Renal pelvis (tissue), 12 donors: ENCODE measurements at places on chromosomes 4 and X. TPM values are rescaled to one million over a fixed set of nuclear protein-coding genes. Genes with fewer than 3 reads are reported as not detected.

DNA sequence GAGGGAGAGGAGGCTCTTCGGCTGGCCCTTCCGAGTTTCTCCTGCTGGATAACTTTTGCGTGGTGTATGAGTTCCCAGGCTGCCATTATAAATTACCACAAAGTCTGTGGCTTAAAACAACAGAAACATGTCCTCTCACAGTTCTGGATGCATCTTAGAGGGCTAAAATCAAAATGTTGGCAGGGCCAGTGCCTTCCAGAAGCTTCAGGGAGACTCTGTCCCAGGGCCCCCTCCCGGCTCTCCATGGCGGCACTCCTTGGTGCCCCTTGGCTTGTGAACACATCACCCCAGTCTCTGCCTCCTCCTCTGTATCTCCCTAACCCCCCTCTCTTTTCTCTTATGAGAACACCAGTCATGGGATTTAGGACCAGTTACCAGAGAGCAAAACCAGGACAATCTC lies 23.3 kb upstream of the PPP2R2C start:
- no peak for DNase-seq

- no peak for DNase-seq
Observed at GRCh38 chr4:56671860-56672259, 9.2 kb downstream of the HOPX start.

GRCh38 chr4:107780665-107781064 lies 44.1 kb upstream of the SGMS2 start:
- peak; percentile 12 for DNase-seq

- no peak for DNase-seq
Observed at GRCh38 chrX:153400146-153401132, 711 bp downstream of the PNMA6E start.

- DNase-seq, result no peak
Observed at GRCh38 chrX:130895299-130895698, 7.7 kb downstream of the ENOX2 start.

DNA sequence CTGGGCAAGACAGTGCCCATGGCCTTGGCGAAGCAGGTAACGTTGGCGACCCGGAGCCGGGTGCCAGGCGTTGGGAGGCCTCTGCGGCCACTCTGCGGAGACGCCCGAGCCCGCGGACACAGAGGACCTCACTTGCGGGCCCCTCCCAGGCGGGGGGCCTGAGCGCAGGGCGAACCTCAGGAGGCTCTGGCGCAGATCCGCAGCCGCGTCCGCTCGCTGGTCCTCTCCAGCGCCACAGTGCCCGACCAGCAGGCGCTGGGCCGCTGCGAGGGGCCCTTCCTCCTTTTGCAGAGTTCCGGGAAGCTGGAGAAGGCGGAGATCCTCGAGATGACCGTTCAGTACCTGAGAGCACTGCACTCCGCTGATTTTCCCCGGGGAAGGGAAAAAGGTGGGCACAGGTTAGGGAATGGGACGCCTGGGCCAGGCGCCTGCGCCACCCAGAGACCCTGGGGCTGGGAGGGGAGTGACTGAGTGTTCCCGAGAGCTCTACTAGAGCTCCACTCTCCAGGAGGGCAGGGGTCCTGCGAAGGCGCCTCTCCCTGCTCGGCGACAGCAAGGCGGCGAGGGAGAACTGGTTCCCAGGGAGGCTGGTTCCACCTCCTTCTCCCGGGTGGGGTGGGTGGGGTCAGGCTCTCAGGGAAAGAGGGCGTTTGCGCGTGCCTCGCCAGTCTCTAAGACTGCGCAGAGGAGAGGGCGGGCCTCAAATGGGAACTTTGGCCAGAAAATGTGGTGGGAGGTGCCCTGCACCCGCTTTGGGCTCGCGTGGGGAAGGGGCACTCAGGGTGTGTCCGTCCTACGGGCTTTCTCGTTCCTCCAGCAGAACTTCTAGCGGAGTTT lies 1.4 kb downstream of the HELT start:
- no peak for DNase-seq

- DNase-seq, result no peak
Observed at GRCh38 chrX:16138108-16138427, 14.7 kb downstream of the GRPR start.

DNA sequence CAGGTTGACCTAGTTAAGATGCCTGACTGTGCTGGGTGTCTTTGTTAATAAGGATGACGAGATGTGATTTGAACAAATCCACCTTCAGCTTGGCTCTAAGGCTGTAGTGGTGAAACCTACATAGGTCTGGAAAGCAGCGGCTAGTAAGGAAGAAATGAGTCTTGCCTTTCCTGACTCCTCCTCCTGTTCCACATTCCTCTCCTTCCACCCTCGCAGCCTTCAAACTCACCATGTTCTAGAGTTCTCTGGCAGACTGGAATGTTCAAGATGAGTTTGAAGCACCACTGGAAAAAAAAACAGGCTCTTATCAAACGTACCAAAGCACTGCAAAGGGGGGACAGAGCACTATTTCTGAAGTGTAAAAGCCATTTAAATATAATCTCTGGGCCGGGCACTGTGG lies 395.4 kb downstream of the BMPR1B start:
- no peak for DNase-seq

- no peak for DNase-seq
Observed at GRCh38 chr4:2646396-2647149, 109.6 kb downstream of the TNIP2 start.

- no peak for DNase-seq
Observed at GRCh38 chr4:56424697-56425514, 10.5 kb downstream of the PPAT start.

DNA sequence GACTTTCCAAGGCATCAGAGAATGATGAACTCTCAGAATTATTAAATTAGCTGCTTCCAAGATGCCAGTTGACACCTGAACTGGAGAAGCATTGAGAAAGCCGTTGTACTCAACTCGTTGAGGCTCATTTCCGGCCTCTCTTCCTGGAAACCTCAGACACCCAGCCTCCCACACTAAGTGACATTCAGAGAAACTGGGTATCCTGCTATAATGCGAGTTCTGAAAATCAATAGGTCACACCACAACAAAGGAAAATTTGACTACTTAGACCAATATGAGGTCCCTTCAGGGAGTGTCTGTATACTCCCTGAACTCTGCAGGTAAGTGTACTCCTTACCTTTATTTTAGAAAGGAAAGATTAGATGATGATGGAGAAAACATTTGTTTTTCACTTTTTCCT lies 51.2 kb downstream of the ENPEP start:
- no peak for DNase-seq

- no peak for DNase-seq
Observed at GRCh38 chr4:170872794-170873193, 783.0 kb upstream of the AADAT start.

- DNase-seq, result no peak
Observed at GRCh38 chr4:85929961-85930665, 429.7 kb downstream of the MAPK10 start.

GRCh38 chr4:76809594-76810305 lies 88.2 kb downstream of the SOWAHB start:
- DNase-seq, result no peak

DNA sequence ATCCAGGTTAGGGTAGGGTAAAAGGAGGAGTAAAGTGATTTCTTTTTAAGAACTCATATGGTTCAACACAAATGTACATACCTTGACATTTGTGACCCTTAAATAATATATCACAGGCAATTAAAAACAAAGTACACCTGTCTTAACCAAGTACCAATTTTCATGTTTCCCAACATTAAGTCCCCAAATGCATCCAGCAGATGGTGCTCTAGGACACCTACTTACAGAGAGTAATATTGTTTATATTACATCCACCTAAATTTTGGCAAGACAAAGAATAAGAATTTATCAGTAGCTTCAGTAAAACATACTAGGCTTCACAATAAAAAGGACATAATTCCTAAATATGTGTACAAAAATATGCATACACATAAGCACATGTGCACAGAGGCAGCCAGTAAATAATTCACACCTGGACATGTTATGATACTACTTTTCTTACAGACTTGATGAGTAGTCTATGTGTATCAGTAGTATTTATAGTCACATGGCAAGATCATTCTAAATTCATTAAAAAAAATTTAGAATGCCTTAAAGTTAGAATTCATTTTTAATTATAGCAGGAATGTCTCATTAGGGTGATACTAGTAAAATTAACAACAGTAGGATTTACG lies 219.7 kb downstream of the DCLK2 start:
- peak; percentile 39 for DNase-seq

DNA sequence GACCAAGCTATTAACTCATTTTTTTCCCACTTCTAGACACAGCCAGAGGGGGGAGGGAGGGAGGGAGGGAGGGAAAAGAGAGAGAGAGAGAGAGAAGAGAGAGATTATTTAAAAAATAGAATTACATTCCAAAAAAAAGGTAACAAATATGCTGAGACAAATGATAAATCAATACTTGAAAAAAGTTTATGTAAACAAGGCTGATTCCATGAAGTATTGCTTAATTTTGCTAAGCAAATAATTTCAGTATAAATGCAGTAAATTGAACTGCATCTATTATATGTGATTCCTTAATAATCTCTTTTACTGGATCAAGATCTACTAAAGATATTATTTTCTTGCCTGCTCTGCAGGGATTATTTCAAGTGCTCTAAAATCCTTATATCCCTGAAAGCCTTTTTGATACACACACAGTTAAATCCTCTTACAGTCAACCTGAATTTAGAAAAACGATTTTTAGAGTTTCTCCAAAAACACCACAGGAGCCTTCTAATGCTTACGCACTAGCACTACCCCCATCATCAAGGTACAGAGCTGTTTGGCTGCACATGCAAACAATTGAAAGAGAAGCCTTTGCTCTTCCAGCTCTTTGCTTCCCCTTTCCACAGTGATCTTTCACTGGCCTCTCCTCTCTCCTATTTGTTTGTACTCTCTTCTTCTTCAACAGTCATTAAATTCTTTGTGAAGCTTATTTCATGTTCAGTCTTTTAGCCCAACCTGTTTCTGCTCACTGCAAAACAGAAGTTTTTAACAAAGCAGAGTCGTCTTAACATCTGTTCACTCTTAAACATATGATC lies 426.3 kb upstream of the FAM241A start:
- no peak for DNase-seq

GRCh38 chrX:151754641-151755215 lies 20.2 kb downstream of the CNGA2 start:
- peak; percentile 21 for DNase-seq

DNA sequence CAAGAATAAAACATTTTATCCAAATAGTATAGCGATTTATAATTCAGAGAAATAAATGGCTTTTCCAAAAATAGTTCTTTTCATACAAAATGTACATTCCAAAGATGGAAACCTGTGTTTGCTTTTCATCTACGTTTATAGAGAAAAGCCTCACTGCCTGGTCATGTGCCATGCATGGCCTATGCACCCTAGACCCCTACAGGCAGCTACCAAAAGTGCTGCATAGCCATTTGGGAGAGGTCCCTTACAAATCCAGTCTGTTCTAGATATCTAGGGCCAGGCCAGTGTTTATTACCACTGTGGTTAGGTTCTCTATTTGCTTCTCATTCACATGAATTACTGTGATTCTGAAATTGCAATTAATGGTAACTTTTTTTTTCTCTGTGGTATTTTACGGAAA lies 17.2 kb downstream of the HMGB2 start:
- no peak for DNase-seq

- DNase-seq, result no peak
Observed at GRCh38 chrX:100874325-100874724, at the start of gene NOX1. TSS of gene NOX1 (minus strand) at chrX:100874359. CDS start at chrX:100874139, 220 bp downstream.

GRCh38 chrX:84830836-84831235 lies 172.8 kb upstream of the APOOL start:
- no peak for DNase-seq

DNA sequence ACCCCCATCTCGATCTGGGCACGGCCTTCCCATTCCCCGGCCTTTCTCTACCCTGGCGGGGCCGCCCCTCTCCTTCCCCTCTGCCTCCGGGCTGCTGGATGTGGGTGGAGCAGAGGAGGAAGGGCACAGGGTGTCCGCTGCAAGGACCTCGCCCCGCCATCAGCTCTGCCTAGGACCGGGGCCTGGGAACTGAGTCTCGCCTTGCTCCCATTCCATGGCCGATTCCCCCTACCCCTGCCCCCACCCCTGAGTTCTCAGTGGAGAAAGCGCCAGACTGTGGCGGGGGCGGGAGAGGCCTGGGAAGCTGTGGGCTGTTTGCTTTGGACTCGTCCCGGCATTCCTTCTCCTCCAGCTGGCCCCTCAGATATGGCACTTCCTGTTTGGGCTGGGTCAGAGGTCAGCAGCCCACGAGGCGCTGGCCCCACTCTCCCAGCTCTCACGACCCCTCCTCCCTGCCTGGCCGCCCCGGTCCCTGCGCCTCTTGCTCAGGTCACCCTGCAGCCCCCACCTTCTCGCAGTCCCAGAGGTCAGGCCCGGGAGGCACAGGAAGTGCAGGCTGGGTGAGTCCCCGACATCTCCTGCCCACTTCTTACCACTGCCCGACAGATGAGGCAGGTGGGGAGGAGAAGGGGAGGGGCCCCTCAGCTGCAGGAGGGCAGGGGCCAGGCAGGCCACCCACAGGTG lies 6.4 kb upstream of the BGN start:
- DNase-seq, result peak; percentile 54

DNA sequence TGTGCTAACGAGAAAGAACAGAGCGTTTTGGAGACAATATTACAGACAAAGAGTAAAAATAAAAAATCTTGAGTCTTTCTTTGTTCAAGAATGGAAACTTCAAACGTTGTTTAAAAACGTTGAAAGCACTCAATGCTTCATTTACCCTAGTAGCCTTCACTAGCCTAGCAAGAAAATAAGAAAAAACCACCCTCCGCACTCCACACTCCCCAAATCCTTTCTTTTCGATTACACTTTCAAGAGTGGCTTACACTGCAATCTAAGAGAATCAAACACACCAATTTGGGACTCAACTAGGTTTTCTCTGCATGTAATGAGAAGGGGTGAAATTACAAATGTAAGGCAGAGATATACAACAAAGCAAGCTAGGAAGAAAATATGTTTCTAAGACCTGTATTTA lies 4.7 kb downstream of the TMSB4X start:
- DNase-seq, result no peak

GRCh38 chr4:71689822-71690221 lies 94.1 kb downstream of the GC start:
- no peak for DNase-seq

Gene FAM184B
- polyA plus RNA-seq, result 0.84 TPM

Gene SASH3
- polyA plus RNA-seq, result 1.8 TPM

Gene HS6ST2
- 22.2 TPM for polyA plus RNA-seq

Gene ACOX3
- 20.6 TPM for polyA plus RNA-seq

Gene MAGEE1
- 6.3 TPM for polyA plus RNA-seq

Gene MBNL3
- 29.3 TPM for polyA plus RNA-seq

Gene TBC1D14
- polyA plus RNA-seq, result 61.3 TPM

Gene MCF2
- polyA plus RNA-seq, result 0.99 TPM

Gene SLITRK2
- polyA plus RNA-seq, result 1.5 TPM

Gene AADAT
- polyA plus RNA-seq, result 31.8 TPM
